ENCODE measurements at places on chromosomes 13 and 19. TPM values are rescaled to one million over a fixed set of nuclear protein-coding genes. Genes with fewer than 3 reads are reported as not detected.

F2RL3 gene
- total RNA-seq: not detected

DNA sequence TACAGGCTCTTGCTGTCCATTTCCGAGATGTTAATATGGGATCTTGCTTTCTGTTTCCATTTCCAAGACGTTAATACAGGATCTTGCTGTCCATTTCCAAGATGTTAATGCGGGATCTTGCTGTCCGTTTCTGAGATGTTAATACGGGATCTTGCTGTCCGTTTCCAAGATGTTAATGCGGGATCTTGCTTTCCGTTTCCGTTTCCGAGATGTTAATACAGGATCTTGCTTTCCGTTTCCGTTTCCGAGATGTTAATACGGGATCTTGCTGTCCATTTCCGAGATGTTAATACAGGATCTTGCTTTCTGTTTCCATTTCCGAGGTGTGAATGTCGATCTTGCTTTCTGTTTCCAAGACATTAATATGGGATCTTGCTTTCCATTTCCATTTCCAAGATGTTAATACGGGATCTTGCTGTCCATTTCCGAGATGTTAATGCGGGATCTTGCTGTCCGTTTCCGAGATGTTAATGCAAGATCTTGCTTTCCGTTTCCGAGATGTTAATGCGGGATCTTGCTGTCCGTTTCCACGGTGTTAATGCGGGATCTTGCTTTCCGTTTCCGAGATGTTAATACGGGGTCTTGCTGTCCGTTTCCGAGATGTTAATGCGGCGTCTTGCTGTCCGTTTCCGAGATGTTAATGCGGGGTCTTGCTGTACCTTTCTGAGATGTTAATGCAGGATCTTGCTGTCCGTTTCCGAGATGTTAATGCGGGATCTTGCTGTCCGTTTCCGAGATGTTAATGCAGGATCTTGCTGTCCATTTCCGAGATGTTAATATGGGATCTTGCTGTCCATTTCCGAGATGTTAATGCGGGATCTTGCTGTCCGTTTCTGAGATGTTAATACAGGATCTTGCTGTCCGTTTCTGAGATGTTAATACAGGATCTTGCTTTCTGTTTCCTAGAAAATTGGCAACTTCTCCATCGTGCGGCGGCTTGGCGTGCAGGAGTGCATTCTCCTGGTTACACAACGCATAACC is 38.3 kb downstream of the PEX11G start:
- H3K27ac ChIP-seq: no peak overlapping the region
- H3K4me3 ChIP-seq: no peak overlapping the region
- H3K36me3 ChIP-seq: peaks cover 22% of the 10 kb centered on the region
- no peaks in the 10 kb centered on the region for H3K4me1 ChIP-seq
- DNase-seq: no peak

KLK4 gene
- total RNA-seq: 0.76 TPM

GRCh38 chr13:51230477-51231105 is 8.4 kb downstream of the FAM124A start:
- peak overlapping the region; percentile 80 for H3K27ac ChIP-seq
- no peaks in the 10 kb centered on the region for H3K27me3 ChIP-seq
- H3K36me3 ChIP-seq: peaks cover 29% of the 10 kb centered on the region
- peak; percentile 46 for DNase-seq
- no peak overlapping the region for H3K4me3 ChIP-seq

GRCh38 chr13:113060557-113061270 is 44.9 kb upstream of the F7 start:
- no peaks in the 10 kb centered on the region for H3K4me1 ChIP-seq
- H3K27ac ChIP-seq: no peak overlapping the region
- H3K36me3 ChIP-seq: no peaks in the 10 kb centered on the region
- no peak for DNase-seq
- H3K4me3 ChIP-seq: no peak overlapping the region
- no peaks in the 10 kb centered on the region for H3K27me3 ChIP-seq

DNA sequence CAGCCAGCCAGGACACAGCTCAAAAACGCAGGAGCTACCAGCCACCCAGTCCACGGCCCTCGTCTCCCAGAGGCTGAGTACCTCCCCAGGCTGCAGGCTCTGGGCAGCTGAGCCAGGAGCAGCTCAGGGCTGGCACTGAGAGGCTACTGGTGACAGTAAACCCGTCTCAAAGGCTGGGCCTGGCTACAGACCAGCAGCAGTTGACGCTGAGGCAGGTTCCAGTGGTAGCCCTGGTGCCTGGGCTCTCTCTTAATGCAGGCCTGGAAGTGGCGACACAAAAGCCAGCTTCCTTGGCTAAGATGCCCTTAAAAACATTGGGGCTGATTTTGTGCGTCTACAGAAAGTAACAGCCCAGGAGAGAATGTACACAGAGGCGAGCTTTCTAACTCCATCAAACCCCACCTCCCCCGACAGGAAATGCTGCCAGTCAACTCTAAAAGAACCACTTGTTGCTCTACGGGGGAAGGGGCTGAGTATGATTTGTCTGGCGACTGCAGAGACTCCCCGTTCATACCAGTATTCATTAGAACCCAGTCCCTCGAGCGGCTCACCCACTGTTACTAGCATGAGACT is 126.3 kb downstream of the STK24 start:
- H3K27ac ChIP-seq: peak overlapping the region; percentile 87
- peaks cover 17% of the 10 kb centered on the region for H3K36me3 ChIP-seq
- DNase-seq: peak; percentile 65
- H3K4me3 ChIP-seq: peak overlapping the region; percentile 16

DNA sequence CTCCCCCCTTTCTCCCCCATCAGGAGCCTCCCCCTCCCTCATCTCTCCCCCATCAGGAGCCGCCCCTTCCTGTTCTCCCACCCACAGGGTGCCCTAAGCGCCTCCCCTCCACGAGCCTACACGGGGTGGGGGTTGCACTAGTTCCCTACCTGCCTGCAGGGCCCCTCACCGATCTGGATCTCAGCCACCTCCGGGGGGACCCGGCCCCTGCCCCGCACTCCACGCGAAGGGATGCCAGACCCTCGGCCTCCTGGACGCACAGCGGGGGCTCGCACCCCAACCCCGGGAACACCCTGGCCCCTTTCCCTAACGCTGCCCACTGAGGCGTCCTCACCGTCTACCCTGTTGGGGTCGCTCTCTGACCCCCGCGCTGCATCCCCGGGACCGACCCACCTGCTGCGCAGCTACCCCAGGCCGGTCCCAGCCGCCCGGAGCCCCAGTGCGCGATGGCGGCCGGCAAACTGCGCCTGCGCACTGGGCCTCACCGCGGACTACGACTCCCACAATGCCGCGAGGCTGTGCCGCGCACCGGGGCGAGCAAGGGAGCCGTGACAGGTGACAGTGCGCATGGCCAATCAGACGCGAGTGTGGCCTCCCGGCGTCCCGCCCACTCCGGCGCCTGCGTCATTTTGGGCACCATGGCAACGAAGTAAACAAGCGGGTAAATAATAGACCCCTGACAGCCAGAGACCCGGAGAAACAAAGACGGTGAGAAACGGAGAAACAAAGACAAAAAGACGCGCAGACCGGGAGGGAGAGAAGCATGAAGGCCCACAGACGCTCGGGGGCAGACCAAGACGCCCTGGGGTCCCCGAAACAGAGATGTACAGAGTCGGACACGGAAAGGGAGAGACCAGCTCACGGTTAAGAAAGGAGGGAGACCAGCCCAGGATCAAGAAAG is at the start of gene ZSCAN18:
Gene ZSCAN18, minus strand, starts transcription at position 451 of the 901 bp plus-strand sequence. CDS start 7,964 bp downstream, outside the sequence.
- H3K4me1 ChIP-seq: no peaks in the 10 kb centered on the region
- peak within 1 kb of the TSS; percentile 94 for H3K4me3 ChIP-seq
- peak within 1 kb of the TSS; percentile 86 for H3K27ac ChIP-seq
- H3K36me3 ChIP-seq: no peaks in the 10 kb centered on the region
- DNase-seq: peak; percentile 99

DNA sequence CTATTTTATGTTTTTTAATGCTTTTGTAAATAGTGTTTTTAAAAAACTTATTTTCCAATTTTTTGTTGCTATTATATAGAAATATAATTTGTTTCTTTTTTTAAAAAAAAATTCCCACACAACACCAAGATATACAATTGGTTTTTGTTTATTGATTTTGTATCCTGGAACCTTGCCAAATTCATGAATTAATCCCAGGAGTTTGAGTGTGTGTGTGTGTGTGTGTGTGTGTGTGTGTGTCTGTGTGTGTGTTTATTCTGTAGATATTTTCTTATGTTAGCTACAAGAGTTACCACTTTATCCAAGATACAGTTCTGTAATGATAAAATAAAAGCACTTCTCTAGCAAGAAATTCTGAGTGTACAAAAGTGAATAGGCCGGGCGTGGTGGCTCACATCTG is 7.6 kb downstream of the TPRX1 start:
- H3K36me3 ChIP-seq: no peaks in the 10 kb centered on the region
- no peaks in the 10 kb centered on the region for H3K4me1 ChIP-seq
- H3K4me3 ChIP-seq: no peak overlapping the region

All from GM23338 (cell line).